ENCODE measurements at places on chromosomes 4 and X.

DNA sequence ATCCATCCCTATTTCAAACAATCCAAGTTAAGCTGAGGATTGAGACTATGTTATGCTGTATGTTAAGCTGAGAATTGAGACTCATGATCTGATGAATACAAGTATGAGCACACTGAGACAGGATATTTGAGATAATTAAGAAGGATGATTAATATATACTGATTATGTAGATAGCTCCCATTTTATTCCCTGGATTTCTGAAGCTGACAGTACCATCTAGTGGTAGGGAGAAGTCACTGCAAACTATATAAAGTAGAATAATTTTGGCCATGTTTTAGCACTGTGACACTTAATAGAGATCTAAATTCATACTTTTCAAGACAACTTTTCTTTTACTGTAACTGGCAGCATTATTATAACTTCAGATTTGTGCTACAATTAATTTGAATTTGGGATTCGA, 63.8 kb upstream of the HPRT1 start:
- no peak for DNase-seq

DNA sequence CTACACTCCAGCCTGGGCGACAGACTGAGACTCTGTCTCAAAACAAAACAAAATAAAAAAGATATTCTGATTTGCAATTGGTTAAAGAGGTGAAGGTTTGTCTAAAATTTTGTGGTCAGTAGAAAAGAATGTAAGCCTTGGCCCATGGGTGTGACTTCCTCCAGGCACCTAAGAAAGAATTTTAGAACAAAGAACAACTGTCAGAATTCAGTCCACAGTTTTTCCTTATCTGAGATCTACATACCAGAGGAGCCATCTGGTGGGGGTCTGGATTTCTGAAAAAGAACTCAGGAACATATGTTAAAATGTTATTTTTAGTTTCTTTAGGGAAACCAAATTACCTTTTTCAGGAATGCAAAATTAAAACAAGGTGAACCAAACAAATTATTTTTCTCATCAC, 434.1 kb downstream of the ANKRD50 start:
- DNase-seq: no peak

DNA sequence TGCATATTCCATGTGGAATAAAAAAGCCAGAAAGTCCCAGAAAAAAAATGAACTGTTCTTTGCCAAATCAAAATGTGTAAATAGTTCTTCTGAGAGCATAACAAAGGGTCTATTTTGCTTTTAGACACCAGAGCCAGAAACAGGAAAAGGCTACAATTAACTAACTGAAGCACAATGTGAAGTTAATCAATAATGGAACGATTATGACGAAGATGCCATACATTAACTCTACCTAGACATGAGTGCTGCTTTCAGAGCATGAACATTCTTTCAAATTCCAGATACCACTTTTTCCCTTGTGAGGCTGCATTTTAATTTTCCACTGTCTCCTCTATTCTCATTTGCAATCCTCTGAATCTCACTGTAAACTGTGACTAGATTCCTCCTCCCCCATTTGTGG, 48.7 kb upstream of the PHOX2B start:
- no peak for DNase-seq

DNA sequence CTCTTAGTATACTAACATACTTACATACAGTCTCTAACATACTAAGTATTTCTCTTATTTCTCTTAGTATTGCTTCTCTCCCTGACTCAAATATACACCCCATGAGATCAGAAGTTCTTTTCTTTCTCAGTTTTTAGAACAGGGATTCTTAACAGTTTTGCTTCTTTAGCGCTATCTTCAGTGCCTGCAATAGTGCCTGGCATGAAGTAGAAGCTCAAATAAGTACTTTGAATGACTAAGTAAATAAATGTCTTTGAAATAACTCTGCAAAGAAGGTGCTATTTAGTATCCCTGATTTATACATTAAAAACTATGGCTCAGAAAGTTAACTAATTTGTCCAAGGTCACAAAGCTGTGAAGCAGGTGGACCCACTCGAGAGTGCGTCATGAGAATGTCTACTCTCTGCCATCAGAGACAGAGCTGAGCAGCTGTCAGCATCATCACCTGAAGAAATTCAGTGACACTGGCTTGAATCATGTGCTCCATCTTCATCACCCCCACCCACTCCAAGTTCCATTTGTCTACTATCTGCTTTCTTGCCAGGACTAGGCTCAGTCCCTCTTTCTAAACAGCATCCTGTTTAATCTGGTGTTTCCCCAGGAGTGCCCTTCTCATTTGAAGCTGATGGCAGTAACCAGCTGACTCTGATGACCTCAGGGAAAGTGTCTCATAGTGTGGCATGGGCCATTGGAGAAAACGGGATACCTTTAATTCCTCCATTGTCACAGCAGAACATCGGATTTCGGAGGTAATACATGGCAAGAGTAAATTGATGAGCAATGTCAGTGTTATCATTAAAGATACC, 83.1 kb downstream of the CC2D2A start:
- no peak for DNase-seq

DNA sequence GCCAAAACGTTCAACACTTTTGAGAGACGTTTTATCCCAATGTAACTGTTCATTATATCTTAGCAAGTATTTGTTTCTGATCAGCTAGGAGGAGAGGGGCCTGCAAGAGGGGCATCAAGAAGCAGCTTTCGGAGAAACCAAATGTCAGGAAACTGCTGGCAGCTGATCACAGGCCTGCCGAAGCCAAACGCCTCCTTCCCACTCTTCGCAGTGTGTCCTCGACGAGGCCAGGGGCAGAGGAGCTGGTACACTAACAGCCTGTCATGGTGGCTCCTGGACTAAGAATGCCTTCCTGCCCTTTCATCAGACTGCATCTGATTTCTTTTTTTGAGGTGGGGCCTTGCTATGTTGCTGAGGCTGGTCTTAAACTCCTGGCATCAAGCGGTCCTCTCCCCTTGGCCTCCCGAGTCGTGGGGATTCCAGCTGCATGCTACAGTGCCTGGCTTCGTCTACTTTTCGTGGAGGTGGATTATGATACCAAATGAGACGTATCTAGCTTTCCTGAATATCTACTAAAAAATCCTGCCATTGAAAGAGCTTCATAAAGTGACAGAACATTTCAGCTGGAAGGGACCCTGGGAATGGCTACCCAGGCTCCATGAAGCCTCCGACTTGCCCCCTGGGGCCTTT, 134.8 kb downstream of the AFAP1 start:
- no peak for DNase-seq

DNA sequence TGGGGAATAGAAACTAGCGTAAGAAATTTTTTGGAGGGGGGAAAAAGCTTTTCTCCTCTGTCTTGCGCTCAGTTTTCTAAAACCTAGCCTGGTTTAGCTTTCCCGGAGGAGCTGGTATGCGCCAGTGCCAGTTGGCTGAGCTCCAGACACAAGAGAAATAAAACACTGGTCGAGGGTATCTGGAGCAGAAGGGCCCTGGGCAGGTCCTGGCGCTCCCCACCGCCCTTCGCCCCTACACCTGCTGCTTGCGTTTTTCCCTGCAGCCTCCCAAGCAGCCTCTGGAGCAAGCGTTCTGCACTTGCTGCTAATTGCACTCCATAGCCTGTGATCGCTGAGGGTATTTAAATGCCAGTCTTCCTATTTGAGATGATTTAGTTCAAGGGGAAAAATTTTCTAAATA, 816 bp downstream of the EREG start:
- DNase-seq: no peak

DNA sequence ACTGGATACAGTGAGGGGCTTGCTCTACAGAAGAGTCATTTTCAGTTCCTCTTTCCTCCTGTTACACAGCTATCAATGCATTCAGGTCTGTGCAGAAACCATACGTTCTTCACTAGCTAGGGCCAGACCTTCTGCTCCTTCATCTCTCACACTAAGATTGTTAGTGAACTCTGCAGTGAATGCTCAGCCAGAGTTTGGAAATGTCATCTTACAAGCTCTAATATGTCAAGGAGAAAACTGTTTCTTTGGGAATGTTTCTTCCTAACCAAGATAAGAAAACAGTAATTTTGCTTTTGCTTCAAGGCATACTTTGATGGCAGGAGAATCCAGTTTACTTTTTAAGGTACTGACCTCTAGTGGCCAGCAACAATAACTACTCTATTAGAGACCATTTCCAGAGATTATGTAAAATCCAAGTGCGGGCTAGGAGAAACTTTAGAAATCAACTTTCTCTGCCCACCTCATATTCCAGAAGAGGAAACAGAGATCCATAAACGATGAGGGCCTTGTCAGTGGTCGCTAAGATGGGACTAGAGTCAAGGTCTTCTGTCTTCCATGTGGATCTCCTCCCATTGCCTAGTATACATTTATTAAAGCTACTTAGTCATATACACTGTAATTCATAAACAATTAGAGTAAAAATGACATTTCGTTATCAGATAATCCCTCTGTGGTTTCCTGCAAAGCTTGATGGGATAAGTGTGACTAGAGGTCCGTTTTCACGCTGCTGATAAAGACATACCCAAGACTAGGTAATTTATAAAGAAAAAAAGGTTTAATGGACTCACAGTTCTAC, 12.1 kb upstream of the CC2D2A start:
- no peak for DNase-seq

- DNase-seq: no peak
Measured at GRCh38 chrX:101764538-101764937, 104.9 kb upstream of the ARMCX2 start.

DNA sequence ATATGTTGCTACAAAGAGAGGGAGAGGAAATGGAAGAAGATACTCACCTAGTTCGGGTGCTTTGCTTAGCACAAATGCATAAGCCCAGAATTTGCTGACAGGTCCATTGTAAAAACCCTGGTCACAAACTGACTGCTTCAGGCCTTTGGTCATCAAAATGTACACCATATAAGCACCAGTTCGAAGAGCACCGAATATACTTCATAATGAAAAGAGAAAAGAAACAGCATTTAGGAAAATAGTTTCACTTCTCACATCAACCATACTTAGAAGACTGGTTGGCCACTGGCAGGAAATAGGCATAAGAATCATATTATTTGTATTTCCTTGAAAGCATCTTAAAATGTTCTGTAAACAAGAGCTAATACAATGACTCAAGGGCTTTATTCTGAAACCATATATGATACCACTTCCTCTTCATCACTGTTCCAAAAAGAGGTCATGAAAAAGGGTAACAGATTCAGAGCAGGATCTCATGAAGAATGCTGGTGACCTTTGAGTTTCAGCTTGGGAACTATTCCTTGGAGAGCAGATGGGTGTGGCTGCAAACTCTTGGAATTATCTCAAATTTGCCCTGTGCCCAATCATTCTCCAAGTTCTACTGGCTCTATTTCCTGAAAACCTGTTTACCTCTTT, 138.7 kb downstream of the ELOVL6 start:
- no peak for DNase-seq

DNA sequence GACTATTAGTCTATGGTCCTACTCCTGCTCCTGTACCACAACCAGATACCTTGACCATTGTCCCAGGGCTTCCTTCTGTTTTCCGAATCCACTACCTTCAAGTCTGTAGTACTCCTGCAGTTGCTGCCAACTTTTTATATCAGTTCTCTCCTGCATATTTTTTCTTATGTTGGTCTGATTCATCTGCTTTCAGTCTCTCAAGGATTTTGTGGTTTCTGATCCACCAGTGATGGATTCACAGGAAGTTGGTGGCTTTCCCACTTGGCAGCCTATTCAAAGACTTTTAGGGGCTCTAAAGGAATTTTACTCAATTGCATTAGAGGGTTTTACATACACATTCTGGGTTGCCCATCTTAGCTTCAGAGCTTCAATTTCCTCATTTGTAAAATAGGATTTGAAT, 23.6 kb downstream of the KIF4A start:
- no peak for DNase-seq

DNA sequence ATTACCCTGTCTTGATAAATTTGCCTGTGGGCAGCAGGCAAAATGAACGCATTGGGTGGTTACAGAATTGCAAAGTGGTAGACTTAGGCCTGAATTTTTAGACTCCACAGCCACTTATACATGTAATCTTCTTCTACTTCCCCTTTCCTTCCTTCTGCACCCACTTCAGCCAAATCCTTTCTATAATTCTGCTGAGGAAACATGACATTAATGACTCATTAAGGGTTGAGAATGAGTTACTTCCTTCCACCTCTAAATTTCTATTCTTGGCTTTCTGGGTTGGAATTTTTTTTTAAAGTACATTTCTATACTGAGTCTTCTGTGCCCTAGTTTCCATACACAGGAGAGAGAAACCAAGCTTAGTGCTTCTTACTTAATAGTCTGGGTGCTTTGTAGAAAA, 10.1 kb downstream of the PAPSS1 start:
- DNase-seq: no peak

- DNase-seq: no peak
Measured at GRCh38 chrX:65633826-65634225, 33.6 kb upstream of the MSN start.

DNA sequence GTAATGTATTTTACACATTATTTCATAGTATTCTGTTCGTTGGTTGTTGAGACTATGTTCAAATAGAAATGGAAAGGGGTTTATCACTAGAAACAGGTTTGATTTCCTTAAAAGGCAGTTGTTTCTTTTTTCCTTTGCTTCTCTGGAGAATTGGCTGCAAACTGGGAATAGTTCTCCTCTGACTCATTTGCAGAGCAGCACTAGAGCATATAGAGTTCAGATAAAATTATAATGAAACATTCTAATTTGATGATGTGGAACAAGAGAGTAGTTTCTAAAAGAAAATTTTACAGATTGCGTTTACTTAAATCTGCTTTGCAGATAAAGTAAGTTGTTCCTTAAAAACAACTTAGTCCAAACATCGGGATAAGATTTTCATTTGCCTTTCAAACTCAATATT, 29.7 kb downstream of the SYNPO2 start:
- no peak for DNase-seq

GRCh38 chrX:68829582-68830418, 979 bp downstream of the EFNB1 start:
- no peak for DNase-seq

DNA sequence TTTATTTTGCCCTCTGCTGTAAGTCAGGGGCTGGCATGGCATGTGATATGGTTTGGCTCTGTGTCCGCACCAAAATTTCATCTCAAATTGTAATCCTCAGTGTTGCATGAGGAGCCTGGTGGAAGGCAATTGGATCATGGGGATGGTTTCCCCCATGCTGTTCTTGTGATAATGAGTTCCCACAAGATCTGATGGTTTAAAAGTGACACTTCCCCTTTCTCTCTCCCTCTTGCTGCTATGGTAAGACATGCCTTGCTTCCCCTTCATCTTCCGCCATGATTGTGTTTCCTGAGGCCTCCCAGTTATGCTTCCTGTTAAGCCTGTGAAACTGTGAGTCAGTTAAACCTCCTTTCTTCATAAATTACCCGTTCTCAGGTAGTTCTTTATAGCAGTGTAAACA, 72.0 kb upstream of the MSX1 start:
- no peak for DNase-seq

DNA sequence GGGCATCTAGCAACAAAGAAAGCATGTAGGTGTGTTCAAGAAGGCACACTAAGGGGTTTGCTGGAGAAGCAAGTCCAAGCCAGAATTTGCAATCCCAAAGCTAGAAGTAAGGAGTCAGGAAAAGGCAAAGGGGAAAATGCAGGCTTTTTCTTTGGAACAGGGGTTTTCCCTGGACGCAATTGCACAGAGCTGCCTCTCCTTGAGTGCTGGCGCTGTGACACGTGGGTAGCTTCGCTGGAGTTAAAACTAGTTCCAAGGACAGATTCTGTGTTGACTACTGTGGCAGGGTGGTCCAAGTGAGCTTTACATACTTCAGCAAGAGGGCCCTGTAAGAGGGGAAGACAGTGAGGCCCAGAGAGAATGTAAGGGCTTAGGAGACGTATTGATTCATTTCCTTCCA, 277.1 kb downstream of the ADGRA3 start:
- no peak for DNase-seq
